GM13976 (cell line): ENCODE measurements at places on chromosomes 16 and 17.

DNA sequence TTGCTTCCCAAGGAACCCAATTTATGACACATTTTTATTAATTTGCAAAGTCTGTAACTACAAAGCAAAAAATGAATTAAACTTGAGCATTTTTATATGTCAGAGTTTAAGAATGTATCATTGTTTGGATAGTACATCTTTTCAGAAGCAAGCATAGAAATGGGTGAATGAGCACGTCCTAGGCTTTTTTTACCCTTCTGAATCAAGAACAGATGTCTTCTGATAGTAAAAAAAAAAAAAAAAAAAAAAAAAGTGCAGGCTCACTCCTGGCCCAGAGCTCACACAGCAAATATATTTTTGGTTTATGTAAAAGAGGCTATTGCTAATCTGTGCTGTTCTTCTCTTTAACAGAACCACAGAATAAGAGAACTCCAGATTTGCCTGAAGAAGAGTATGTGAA lies 6.3 kb downstream of the TERF2IP start:
- DNase-seq, result no peak

DNA sequence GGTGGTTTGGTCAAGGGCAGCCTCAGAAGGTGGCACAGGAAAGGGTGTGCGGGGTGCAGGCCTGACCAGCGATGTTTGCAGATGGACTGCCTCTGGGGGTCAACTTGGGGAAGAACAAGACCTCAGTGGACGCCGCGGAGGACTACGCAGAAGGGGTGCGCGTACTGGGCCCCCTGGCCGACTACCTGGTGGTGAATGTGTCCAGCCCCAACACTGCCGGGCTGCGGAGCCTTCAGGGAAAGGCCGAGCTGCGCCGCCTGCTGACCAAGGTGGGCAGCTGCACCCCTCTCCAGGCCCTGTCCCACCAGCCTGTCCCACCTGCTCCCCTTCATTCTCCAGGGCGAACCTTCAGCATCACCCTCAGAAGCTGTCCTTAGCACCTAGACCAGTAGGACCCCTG lies 12.5 kb downstream of the DHODH start:
- no peak for DNase-seq

DNA sequence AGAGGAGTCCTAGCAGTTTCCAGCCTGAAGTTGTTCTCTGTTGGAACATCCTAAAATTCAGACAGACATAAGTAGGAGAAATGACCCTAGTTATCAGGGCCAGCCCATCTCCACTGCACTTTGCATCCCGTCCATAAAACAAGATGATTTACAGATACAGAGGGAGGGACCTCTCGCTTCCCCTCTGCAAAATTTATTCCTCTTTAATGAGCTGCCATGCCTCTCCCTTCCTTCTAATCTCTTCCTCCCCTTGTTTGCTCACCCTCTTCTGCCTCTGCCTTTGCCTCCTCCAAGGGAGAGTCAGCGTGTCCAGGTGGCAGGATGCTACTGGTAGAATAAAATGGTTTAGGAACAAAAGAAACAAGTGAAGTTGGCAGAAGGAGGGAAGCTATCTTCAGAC lies 351.3 kb downstream of the SOX9 start:
- no peak for DNase-seq

- no peak for DNase-seq
These were observed 36.6 kb downstream of the TTC19 start for GRCh38 chr17:16036261-16036660.

GRCh38 chr16:48395375-48395774 lies 10.2 kb upstream of the SIAH1 start:
- DNase-seq, result no peak

GRCh38 chr16:73617738-73618137 lies 569.8 kb upstream of the ZFHX3 start:
- DNase-seq, result no peak

GRCh38 chr17:58072862-58073261 lies 10.4 kb upstream of the DYNLL2 start:
- DNase-seq, result no peak

DNA sequence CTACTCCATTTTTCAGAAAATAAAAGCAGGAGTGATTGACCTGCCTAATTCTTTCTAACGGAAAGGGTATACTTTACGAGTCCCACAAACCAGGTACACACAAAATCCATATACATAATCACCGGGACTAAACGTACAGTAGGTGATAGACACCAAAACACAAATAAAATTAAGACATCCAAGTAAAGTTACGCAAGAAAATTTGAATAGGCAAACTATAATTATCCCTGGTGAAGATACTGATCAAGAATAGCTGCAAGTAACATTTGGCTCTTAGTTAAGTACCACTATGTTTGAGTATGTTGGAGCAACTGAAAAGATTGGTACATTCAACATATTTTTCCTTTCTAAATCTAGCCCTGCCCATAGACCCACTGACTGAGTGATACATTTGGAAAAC lies 1.7 kb downstream of the HELZ start:
- DNase-seq, result no peak

DNA sequence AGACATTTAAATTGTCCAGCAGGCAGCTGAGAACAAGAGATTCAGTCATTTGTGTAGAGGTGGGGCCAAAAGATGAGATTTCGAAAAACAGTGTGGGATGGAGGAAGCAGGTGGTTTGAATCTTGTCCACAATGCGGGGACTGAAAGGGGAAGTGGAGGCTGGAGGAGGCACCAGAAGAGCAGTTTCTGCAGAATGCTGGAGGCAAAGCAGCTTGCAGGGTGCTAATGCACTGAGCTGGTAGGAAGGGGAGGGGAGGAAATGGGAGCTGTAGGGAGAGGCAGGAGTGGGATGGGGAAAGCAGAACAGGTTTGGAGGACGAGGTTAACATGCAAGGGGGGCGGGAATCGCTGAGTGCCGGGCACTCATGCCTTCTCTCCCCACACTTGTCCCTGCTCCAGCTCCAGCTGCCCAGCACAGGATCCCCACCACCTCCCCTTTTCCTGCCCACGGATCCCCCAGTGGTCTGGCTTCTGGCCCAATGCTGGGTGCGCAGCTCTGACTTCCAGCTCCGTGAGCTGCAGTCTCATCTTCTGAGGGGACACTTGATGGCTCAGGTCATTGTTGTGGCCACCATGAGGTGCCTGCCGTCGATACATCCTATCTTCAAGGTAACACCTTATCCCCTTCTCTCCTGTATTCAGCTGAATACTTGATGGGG lies 9.4 kb downstream of the C17orf100 start:
- peak; percentile 69 for DNase-seq

GRCh38 chr16:88342491-88342890 lies 40.3 kb upstream of the ZNF469 start:
- no peak for DNase-seq

DNA sequence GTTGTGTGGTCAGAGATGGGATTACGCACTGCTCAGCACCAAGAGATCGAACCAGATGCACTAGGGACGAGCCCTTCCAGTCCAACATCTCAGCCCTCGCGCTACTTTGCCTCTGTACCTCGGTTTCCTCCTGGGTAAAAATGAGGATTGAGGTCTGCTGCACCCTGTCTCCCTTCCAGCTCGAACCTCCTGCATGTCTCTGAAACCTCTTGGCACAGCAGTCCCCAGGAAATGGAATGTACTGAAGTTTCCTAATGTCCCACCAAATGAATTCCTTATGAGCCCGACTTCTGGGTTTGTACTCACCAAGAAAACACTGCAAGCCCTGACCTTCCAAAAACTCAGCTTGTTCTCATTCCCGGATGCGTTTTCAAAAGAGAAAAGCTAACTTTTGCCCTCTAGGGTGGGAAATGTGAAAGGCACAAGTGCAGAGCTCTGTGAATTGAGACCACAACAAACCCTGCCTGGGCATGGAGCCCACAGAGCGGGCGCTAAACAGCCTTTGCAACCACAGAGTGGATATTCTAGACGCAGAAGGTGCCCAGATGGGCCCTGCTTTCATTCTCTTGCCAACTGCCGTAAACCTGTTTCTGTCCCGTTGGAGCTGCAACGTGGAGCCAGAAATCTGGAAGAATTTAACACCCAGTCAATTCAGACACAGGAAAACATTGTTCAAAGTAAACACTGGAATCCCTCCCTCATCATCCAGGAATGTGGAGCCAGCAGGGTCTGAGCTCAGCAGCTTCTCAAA lies 10.3 kb downstream of the CDRT4 start:
- DNase-seq, result no peak

GRCh38 chr16:88303890-88304819 lies 78.6 kb upstream of the ZNF469 start:
- DNase-seq, result no peak

- no peak for DNase-seq
These were observed 46.6 kb upstream of the RPL38 start for GRCh38 chr17:74156878-74157277.

DNA sequence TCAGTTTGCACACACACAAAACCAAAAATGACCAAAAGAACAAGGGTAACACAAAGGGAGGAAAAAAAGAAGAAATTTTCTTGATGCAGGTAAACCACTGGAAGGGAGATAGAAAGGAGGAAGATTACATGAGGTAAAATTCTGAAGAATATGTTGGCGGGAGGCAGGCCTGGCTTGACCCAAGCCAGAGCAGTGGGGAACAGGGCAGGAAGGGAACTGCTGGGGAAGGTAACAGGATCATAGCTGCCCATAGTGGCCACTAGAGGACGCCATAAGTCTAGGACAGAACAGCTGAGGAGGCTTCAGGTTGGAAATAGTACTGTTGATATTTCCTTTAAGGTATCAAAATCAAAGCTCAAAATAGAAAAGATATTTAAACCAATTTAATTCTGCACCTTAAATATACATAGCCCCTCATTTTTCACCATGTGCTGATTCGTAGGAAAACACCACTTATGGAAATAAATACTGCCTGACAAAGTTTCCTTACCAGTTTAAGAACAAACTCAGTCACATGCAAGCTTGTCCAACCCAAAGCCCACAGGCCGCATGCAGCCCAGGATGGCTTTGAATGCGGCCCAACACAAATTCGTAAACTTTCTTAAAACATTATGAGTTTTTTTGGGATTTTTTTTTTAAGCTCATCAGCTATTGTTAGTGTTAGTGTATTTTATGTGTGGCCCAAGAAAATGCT lies 15.5 kb downstream of the VPS35 start:
- DNase-seq, result peak; percentile 56

DNA sequence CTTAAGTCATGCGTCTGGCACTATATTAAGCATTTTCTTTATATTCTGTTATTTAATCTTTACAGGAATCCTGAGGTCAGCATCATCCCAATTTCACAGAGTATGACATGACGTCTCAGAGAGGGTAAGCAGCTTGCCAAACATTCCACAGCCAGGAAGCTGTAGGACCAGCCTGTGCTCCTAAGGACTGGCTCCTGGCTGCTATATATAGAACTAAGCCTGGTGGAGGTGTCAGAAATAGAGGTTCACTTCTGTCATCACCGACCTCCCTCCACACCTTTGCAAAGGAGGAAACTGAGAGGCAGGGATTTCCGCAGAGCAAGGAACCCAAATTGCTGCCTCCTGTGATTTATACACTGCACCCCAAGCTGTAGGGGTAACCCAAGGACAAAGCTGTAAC lies 37.9 kb upstream of the NDRG4 start:
- no peak for DNase-seq

DNA sequence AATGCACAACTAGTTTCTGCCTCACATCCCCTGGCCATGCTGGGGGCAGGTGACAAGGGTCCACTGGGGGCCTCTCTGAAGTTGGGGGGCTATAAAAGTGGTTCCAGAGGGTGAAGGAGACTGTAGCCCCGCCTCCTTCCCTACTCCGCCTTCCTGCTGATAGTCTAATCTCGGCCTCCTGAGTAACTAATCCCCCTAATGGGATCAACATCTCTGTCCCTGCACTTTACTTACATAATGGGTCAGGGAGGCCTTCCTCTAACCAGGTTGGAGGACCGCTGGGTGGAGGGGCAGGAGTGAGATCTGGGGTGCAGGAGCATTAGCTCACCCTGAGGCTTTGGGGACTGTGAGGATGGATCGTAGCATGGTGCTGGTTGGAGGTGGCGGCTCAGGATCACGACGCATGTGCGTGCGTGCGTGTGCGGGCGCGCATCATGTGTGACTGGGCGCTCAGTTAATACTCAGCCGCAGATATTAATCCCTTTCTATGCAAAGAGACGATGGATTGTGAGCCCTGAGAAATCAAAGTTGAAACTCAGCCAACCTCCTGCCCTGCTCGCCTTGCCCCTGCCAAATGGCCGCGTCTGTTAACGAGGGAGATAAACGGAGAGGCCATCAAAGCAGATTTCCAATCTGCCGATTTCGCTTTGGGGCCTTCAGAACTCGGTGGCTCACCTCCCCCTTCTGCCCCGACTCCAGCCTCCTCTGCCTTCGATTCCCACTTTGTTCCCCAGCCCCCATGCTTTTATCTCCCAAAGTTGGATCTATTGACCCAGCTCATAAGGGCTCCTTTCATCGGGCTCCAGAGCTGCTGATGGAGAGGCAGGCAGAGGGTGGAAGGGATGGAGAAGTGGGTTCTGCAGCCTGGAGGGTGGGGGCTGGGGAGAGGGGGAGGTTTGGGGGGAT lies 107.3 kb downstream of the SDK2 start:
- no peak for DNase-seq

DNA sequence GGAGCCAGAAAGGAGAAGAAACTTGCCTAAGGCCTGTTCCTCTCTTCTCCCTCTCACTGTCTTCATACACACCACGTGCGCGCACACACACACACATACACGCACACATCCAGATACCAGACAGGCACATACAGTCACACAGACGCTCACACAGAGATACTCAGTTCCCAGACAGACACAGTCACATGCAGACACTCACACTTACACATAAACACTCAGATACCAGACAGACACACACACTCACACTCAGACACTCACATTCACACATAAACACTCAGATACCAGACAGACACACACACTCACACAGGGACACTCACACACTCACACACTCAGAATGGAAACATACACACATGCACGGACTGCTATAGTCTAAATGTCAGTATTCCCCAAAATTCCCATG lies 24.1 kb upstream of the MMP2 start:
- no peak for DNase-seq

DNA sequence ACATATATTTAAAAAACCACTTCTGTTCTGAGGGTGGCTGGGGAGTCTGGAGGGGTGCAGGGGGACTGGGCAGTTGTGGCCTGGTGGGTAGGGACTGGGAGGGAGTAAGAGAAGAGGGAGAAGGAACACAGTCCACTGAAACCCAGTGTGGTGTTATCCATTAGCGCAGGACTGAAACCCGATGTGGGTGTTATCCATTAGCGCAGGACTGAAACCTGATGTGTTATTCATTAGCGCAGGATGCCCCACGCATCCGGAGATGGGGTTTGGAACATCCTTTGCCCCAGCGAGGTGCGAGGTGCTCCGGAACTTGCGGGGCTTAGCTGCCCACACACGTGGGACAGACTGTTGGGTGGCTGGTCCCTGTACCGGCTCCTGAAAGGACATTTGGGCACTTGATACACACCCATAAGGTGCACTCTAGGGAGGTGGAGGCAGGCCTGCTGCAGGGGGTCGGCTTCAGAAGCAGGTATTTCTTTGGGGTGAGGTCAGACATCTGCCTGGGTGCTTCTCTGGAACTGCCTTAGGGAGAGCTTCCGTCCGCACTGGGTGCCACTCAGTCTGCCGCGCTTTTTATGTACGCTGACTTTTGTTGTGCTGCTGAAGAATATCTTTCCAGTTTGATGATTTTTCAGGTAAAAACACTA lies 20.3 kb upstream of the FASN start:
- no peak for DNase-seq

GRCh38 chr17:62966426-62967204 lies 580 bp downstream of the TANC2 start:
- no peak for DNase-seq

GRCh38 chr16:15834502-15834901 lies 22.3 kb downstream of the MYH11 start:
- DNase-seq, result no peak

GRCh38 chr17:72747501-72747900 lies 345.0 kb downstream of the SLC39A11 start:
- no peak for DNase-seq

- no peak for DNase-seq
These were observed 103.8 kb downstream of the YPEL2 start for GRCh38 chr17:59435238-59435637.
